Stimulated activated CD8-positive, alpha-beta memory T cell treated with anti-CD3 and anti-CD28 coated beads, Interleukin-4, amount 100 ng/mL, for 1 hour (primary cell): ENCODE measurements at places on chromosomes 12 and 14.
A peak's percentile ranks its signal among the peaks of the same experiment; 100 is the strongest.

DNA sequence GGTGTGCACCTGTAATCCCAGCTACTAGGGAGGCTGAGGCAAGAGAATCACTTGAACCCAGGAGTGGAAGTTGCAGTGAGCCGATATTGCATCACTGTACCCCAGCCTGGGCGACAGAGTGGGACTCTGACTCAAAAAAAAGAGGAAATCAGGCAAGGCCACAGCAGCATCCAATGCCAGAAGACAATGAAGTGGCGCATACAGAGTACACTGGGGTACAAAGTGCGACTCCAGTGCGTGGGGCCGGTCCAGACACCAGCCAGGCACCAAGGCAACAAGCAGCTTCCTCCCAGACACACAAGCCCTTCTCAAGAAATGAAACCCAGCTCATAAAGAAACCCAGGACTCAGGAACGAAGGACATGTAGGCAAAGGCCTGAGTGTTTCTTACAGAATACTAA is 28.2 kb downstream of the TTC7B start:
- no peak for DNase-seq

GRCh38 chr14:33229269-33229929 is 290.7 kb downstream of the NPAS3 start:
- DNase-seq = no peak

DNA sequence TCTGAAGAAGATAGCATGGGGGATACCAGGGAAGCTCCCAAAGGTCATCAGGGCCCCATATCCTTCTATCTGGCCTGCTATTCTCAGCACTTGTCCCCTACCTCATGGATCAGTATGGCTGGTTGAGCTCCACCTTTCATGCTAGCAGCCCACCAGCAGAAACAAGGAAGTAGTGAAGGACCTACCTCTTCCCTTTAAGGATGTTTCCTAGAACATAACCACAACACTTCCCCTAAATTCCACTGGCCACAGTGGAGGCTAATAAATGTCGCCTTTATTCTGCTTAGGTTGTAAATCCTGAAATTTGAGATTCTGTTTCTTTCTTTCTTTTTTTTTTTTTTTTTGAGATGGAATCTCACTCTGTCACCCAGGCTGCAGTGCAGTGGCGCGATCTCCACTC is 128.6 kb upstream of the PARP11 start:
- DNase-seq = no peak

GRCh38 chr12:62802984-62803383 is 132.0 kb downstream of the PPM1H start:
- no peak for DNase-seq

- no peak for DNase-seq
These were observed 32.8 kb downstream of the UBE3B start for GRCh38 chr12:109510196-109510595.

- DNase-seq = no peak
These were observed 18.2 kb upstream of the ETV6 start for GRCh38 chr12:11631288-11631687.

DNA sequence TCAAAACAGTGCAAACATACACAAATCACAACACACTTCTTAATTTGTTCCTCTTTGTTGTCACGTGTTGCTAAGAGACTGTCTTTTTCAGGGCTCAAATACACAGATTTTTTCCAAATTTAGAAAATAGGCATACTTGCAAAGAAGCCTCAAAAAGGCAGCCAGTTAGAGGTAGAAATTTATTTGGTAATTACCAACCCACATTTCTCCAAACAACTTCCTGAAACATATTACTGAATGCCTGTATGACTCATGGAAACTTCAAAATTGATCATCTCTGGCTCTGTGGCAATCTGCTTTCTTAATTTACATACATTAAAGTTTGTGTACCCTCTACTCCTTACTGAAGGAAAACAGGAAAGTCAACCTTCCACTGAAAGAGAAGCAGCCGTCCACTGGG is 36.4 kb downstream of the PPM1H start:
- no peak for DNase-seq

DNA sequence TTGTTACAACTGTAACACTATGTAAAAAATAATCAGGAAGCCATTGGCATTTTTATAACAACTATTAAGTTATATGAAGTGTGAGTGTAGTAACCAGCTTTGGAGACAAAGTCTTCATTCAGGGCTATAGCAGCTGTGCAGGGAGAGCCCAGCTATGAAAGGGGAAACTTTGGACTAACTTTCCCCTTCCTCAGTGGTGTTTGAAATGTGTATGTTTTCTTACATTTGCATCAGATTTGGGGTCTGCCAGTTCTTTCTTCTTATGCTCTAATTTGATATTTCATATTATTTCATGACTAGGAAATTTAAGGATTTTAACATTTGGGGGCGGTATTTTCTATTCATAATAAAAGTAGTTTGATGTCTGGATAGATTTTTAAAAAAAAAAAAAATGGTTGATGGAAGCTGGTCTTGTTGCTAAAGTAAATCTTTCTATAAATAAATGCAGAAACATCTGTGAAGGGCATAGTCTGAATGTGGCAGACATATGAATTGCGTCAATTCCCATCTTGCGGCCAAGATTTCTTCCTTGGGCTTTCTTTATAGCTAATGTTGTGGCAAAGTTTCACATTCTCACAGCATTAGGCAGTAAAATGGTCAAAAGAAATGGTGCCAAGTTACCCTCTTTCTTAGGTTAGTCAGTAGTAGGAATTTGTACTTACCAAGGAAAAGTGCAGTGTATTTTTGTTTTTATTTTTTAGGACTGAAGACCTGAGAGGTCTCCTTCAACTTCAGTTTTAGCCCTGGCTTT is 35.6 kb downstream of the RASSF8 start:
- DNase-seq = no peak

DNA sequence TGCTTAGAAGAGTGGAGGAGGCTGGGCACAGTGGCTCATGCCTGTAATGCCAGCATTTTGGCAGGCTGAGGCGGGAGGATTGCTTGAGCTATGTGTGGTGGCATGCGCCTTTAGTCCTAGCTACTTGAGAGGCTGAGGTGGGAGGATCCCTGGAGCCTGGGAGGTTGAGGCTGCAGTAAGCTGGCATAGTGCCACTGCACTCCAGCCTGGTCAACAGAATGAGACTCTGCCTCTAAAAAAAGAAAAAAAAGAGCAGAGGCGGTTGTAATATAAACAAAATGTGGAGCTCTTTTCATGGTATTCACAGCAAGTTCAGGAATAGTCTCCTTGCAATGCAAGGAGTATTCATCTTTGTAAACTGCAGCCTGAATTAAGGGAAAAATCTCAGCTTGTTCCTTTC is 27.2 kb downstream of the ARID2 start:
- no peak for DNase-seq

DNA sequence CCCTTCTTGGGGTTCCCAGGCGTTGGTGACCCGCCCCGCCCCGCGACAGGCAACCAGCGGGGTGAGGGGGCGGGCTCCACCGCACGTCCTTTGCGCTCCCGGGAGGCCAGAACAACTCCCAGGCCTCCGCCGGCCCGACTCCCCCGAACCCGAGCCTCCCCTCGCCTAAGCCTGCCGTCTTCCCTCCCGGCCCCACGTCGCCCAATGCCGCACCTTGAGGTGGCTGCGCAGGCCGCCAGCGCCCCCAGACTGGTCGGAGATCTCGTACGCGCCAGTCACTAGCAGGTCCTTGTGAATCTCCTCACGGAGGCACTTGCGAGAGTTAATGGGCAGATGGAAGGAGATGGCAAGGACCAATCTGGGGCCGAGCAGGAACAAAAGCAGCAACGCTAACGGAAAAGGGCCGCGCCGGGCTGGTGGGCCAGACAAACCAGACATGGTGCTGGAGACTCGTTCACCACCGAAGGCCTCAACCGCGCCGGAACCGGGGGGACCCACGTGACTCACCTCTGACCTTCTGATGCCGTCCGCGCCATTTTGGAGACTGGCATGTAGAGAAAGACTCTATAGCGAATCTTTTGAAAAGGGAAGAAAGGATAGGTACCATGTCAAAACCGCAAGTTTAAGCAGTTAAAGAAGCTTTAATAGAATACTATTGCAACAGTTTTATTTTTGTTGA is at the start of gene TMED10:
Gene TMED10 (minus strand): TSS at position 471 of the 679 bp plus-strand sequence. CDS start 33 bp downstream, at position 438.
- peak; percentile 88 for DNase-seq

- no peak for DNase-seq
These were observed 224.3 kb downstream of the ITPR2 start for GRCh38 chr12:26608706-26609105.

GRCh38 chr14:85519661-85520305 is 10.2 kb upstream of the FLRT2 start:
- no peak for DNase-seq

GRCh38 chr14:56808383-56809269 is 1.7 kb downstream of the OTX2 start:
- DNase-seq = no peak

GRCh38 chr12:34607520-34608195 is 585.4 kb downstream of the ALG10 start:
- no peak for DNase-seq

DNA sequence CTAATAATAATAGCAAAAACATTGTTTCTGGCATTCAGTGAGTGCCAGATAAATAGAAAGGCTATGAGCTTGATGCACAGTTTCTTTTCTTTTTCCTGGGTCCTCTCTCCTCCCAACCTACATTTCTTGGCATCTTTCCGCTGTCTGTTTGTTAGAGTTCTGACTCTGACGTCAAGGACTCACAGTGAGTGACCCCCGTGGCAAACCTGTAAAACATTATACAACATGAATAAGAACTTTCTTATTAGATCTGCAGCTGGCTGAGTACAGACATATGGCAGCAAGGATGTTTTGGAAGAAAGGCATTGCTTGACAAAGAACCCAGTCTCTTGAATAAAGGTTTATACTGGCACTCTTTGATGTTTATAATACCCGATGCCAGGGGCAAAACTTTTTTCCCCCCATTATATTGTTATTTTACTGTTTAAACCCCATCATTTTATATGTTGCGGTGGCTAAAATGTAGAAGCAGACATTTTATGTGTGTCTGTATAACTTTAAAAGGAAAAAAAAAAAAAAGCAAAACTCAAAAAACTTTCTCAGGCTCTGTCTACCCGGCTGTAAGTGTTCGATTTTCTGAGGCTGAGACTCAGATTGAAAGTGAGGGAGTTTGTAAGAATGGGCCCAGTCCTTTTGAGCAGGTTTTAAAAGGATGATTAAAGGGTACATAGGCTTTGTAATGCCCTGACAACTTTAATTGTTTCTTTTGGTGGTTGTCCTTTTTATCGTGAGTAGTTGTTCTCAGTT is 159.3 kb downstream of the PDE3A start:
- DNase-seq = no peak

GRCh38 chr12:43861015-43861839 is 25.3 kb downstream of the TMEM117 start:
- no peak for DNase-seq

DNA sequence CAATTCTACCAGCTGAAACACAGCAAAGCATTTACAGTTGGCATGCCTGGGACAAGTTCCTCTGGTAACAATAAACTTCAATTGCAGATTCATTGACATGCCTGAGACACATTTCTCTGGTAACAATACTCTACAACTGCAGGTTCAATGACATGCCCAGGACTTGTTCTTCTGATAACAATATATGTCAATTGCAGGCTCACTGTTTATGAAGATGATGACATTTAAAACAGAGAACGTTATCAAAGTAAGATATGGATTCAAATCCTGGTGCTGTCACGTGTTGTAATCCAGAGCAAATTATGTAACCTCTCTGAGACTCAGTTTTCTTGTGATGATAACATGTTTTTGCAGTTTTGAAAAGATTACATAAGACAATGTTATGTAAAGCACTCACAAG is 20.5 kb downstream of the KITLG start:
- no peak for DNase-seq

DNA sequence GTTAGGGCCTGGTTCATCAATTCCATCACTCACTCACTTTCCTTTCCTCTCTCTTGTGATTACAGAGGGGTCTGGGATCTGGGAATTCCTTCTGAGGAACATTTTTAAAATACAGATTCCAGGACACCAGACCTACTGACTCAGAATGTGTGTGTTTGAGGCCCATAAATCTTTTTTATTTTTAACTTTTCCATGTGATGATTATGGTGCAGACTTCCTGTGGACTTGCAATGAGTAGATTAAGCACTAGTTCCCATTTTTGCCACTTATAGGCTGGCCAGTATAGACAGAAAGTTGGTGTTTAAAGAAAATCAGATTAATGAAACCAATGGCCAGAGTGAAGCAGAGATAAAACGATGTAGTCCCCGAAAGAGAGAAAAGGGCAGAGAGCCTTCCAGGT is 28.1 kb downstream of the SLC41A2 start:
- DNase-seq = no peak

- DNase-seq = no peak
These were observed 18.6 kb downstream of the HHIPL1 start for GRCh38 chr14:99663386-99664057.

DNA sequence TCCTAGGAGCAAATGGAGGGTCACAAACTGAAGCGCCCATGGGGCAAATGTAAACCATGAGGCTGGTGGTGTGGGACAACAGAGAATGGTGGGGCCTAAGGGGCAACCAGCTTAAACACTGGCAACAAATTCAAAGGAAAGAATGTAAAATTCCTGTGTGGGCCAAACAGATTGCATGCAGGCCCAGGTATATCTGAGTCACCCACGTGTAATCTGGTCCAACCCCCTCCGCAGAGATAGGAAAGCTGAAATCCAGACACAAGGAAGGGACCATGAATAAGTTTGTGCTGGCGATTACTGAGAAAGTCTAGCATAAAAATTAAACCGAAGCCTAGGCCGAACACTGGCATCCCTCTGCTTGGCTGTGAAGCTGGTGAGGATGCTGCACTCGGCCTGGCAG is 71.6 kb downstream of the ITPK1 start:
- DNase-seq = no peak

DNA sequence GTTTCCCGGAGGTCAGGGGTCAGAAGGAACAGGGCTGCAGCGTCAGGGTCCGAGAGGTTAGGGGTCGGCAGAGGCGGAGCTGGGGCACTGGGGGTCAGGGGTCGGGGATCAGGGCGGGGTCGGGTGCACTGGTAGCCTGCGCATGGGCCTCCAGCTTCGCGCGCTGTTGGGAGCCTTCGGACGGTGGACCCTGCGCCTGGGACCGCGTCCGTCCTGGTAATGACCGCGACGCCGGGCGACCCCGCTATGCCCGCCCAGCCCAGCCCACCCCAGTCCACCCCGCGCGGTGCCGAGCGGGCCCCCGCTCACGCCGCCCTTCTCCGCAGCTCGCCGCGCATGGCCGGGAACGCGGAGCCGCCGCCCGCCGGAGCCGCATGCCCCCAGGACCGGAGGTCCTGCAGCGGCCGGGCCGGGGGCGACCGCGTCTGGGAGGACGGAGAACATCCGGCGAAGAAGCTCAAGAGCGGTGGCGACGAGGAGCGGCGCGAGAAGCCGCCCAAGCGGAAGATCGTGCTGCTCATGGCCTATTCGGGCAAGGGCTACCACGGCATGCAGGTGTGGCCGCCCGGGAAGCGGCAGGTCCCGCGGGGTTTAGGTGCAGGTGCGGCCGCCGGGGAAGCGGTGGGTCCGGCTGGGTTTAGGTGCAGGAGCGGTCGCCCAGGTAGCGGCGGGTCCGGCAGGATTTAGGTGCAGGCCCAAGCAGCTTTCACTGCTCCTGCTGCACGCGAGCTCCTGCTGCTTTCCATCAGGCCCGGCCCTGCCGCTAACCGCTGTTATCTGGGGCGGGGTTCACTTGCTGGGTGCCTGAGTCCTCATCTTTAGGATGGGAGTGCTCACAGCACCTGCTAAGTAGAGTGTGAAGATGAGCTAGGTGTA is 743 bp downstream of the PUS1 start:
- no peak for DNase-seq

- DNase-seq = no peak
These were observed 2.9 kb downstream of the SERPINA6 start for GRCh38 chr14:94320243-94320642.
